ENCODE measurements at places on chromosomes 6 and 20.

DNA sequence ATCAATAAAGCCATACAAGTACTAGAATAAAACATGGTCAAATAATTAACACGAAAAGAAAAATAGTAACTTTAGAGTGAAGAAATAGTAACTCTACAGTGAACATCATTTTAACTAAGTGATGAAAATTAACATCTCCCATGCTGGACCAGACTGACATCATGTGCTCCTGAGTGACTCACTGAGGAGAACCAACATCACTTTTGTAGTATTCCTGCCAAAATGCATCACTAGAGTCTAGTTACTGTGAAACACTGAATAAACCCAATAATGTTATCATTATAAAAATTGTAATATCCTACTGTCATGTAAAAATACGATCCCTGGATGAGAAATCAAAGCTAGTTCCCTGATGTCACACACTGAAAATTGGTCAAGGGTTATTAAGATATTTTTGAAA, 361.3 kb downstream of the CD109 start:
- no peak for DNase-seq

DNA sequence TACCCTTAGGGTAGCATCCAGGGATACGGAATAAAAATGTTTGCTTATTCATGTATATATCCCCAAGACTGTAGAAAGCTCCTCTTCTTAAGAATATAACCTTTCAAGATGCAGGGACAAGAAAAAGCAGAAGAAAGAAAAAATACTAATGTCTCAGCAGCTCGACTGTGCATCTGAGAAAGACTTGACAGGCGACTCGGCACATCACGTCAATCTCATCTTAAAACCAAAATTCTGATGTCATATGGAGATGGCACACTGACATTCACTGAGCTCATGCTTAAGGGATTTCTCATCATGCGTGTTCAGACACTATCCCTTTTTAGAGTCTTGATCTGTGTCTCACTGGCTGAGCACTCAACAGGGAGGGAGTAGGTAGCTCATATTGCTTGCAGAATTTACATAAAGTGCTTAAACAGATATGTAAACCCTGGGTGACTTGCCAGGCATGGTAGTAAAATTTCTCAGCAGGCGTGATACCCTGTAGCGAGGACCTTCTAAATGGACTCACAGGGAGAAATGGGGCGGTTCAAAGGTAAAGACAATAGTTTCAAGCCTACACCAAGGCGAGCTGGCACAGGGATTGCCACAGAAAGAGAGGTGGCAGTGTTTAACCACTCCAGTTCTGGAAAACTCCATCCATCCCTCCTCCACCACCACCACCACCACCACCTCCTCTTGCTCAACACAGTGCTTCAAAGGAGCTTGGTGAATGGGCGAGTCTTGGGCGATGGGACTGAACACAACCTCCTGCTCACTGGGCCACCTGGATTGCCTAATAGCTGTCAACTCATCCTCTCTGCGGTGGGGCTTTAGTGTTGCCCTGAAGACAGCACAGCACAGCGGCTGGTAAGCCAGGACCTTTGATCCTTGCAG, 330.5 kb downstream of the TFAP2A start:
- DNase-seq, result no peak

DNA sequence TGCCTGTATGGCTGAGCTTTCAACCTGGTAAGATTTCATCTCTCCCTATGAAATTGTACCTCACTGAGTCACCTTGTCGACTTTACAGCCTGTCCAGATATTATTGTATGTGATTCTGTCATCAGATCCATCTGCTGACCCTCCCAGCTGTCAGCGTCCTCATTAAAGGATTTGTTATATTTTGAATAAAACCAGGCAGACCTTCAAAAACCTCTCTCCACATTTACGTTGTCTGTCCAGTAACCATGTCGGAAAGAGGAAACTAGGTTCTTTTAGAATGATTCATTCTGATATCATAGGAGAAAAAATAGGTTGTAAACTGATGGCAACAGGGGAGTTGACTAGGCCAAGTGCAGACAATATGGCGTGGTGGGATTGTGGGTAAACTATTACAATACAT, 38.5 kb downstream of the TSPYL4 start:
- DNase-seq, result no peak

- no peak for DNase-seq
These were observed 27.8 kb downstream of the HDDC2 start for GRCh38 chr6:125273965-125274364.

GRCh38 chr6:44704240-44705150, 317.0 kb downstream of the CDC5L start:
- DNase-seq, result peak; percentile 78

GRCh38 chr6:29793036-29793356, 34.6 kb upstream of the HLA-G start:
- no peak for DNase-seq

GRCh38 chr6:32222333-32223230, 1.3 kb downstream of the NOTCH4 start:
- no peak for DNase-seq

GRCh38 chr6:2109796-2110195, 135.6 kb downstream of the GMDS start:
- DNase-seq, result no peak

DNA sequence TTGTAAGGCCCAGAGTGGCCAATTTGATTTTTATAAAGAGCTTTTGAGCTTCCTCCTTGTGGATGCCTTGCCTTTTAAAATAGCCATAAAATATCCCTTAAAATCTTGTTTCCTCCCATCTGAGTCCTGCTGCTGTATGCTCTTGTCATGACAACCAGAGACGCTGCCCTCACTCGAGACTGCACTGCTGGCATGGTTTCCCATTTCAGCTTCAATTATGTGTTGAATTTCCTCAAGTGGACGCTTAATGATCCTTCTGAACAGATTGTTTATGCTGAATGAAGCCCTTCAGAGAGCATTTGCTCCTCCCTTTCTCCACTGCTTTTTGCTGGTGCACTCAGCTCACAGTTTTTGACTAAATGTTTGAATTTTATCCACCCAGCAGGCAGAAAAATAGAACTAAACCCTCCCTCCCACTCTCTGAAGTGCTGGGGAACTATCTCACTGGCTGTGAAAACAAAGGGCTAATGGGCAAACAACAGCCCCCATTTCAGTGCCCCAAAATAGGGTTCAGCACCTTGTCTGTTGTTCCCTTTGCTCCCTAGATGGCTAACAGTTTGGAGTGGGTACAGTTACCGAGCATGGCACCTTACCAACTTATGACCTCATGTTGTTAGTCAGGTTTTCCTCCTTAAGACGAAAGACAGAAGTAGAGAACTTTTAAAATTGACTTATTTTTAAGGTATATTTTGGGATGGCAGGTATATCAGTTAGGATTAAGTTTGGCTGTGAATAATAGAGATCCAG, 45.5 kb upstream of the RNF8 start:
- DNase-seq, result peak; percentile 59

GRCh38 chr6:135306740-135307420, 125.8 kb downstream of the MYB start:
- no peak for DNase-seq

GRCh38 chr6:15089569-15090144, 156.2 kb upstream of the JARID2 start:
- DNase-seq, result no peak

GRCh38 chr6:75611702-75612375, 10.2 kb downstream of the SENP6 start:
- DNase-seq, result no peak

GRCh38 chr6:159691963-159692287, 1.1 kb downstream of the SOD2 start:
- DNase-seq, result no peak

GRCh38 chr20:35120012-35120701, 27.0 kb downstream of the EDEM2 start:
- DNase-seq, result no peak

DNA sequence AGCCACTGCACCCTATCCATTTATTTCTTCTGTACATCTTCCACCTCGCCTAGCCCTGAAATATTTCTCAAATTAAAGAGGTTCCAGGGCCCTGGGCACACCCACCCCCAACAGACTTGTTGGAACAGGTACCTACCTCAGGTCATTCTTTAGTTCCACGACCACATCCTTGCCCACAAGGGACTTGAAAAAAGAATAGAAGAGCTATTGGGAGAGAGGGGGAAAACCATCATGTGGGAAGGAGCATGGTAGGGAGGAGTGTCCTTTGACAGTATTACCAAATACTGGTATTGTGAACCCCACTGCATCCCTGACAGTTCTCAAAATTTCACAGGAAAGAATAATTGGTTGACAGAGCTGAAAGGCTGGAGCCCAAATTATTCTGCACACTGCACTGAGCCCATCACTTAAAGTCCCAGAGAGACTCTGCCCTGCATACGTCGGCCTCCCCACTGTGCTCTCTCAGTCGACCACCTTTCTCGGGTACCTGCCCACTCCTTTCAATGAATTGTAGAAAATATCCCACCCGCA, 762 bp downstream of the LSM2 start:
- no peak for DNase-seq

- DNase-seq, result no peak
These were observed 268.4 kb upstream of the IRAK1BP1 start for GRCh38 chr6:78598966-78599365.

DNA sequence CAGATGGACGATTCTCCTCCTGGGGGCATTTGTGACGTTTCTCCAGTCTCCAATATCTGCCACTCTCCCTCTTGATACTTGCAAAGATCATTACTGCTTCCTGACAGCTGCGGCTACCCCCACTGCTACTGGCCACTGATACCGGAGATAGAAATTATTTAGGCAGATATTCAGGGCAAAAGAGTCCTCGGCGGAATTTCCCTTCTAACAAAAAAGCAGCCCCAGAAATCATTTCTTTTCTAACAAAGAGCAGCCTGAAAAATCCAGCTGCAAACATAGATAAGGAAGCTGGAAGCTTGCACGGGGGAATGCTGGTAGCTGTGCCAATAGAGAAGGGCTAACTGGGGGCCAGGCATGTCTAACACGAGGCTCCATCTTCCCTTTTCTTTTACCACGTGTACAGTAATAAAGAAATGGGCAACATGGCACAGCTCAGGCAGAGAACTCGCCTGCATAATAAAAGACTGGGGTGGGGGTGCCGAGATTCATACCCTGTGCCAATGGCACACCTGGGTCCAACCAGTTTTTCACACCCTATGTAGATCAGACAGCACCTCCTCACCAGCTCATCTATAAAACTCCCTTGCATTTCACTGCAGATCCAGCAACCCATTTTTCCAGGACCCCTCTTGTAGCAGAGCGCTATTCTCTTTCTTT, 6.1 kb downstream of the TP53RK start:
- DNase-seq, result no peak

DNA sequence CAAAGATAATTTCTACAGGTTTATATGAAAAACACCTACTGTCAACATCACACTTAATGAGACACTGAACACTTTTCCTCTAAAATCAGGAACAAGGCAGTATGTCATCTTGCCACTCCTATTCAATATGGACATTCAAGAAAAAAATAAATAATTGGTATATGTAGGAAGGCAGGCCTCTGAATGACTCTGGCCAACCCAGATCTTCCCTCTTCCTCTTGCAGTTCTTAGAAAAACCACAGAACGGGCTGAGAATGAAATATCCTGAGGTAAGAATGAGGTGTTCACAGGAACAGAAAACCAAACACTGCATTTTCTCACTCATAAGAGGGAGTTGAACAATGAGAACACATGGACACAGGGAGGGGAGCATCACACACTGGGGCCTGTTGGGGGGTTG, 1207.2 kb upstream of the CITED2 start:
- no peak for DNase-seq

DNA sequence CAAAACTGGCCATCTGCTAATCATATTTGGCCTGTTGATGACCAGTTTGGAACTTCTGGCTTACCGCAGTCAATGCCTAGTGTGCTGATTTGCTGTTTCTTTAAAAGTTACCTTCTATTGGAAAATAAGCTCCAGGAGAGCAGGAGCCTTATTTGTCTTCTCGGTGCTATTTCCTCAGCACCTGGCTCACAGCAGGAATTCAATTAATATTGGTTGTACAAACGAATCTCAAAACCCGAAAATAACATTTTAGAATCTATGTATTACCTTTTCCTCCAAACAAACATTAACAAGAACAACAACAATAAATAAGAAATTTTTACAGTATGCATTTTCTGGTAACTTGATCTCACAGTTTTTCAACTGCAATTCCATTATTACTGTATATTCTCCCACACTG, 1080.7 kb upstream of the MAP3K7 start:
- DNase-seq, result no peak

GRCh38 chr6:155108070-155108820, 113.1 kb downstream of the TIAM2 start:
- no peak for DNase-seq

DNA sequence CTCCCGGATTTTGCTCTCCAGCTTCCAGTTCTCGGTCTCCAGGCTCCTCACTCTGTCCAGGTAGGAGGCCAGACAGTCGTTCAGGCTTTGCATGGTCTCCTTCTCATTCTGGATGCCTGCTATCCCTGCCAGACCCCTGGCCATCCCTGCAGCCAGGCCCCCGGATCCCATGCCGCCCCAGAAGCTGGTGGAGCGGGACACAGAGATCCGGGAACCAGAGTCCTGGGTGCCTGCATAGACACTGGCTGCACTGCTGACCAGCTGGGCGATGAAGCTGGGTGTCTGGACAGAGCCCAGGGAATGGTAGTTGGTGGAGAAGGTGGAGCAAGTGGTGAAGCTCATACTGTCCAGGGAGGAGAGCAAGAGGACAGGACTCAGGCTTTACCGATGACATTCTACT, 2.9 kb upstream of the CALHM6 start:
- DNase-seq, result no peak

GRCh38 chr6:68326762-68327161, 308.3 kb upstream of the ADGRB3 start:
- no peak for DNase-seq

DNA sequence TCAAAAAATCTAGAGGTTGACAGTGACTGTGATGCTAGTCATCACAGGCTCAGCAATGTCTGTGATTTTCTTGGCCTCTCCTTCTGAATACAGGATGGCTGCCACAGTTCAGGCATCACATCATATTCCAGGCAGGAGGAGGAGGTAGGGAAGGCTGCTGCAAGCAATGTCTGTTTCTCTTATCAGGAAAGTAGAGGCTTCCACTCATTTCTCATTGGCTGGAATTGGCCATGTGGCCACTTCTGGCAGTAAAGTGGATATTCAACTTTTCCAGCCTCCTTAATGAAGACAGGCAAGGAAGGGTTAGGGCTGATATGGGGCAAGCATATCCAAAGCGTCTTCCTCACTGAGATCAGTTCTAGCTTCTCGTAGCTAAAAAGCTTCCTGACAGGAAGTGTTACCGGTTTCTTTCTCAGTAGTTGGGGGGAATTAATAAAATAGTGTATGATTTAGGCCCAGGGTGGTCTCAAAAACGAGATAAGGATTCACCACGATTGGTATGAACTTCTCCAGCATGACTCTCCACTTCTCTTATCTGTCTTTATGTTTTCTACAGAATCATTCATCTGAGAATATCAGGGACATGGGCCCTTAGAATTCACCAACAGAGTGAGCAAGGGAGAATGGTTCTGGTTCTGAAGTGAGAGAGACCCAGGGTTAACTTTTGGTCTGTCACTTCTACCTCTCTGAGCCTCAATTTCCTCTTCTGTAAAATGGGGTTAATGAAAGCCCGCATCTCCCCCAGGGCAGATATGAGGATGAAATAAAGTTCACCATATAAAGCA, 32.7 kb upstream of the PSMF1 start:
- no peak for DNase-seq

- DNase-seq, result peak; percentile 67
These were observed 32.0 kb upstream of the PCMTD2 start for GRCh38 chr20:64223526-64224067.
